ENCODE measurements at places on chromosomes 5 and 9.

DNA sequence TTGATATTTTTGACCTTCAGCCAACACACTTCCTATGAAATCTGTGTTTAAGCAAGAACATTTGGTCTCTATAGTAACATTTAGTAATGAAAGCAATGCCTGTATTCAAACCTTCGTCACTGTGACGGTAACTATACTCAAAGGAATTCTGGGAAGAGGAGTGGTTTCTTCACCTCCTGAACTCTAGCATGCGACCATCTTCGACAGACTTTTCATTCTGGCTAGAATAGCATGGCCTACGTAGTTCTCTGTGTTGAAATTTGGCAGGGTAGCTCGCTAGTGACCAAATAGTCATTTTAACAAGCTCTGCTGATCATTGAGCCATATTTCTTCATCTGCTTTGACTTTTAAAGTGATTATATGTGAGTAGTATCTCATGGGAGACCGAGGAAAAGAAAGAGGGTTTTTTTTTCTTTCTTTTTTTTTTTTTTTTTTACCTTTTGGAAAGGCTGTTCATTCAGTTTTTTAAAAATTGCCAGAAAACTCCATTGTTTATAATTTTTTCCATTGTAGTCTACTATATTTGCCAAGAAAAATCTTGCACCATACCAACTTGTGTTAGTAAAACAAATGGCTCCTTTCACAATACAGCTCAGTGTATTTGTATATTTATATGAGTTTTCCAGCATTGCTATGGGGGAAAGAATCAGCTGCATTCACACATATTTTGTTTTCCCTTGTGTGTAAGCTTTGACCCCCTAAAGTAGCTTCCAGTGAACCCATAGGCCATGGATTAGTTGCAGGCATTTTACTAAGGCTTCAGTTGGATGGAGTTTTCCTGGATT, 166.8 kb downstream of the NNT start:
- DNase-seq: no peak

DNA sequence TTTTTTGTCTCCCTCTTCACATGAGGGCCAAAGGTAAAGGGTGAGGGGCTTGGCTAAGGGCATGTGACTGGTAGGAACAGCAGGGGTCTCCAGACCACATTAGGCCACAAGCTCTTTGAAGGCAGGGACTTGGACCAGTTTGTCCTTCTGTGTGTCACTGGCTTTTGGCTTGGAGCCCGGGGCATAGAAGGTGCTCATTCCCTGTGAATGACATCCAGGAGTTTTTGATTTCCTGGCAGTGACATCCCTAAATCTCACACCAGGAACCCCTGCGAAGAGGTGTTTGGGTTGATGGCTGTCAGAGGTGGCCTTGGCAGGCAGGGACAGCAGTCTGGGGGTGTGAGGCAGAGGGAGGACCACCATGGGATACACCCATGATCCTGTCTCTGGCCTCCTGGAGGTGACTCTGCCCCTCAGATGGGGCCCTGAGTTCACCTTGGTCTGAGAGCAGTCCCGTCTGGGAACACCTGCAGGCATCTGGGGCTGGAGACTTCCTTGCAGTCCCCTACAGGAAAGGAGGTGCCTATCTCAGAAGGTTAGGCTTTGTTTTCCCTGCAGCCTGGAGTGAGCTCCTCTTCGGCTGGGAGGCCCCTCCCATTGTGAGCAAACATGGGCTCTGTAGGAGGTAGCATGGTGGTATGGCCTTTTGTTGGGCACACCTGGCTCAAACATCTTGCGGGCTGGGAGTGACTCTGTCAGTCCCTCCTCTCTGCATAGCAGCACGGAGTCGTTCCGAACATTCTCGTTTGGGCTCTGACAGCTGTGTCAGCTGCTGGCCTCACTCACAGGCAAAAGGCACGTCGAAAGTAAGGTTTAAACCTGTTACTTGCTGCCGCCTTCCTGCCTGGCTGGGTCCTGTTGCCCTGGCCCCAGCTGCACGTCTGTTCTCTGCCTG, 38.6 kb upstream of the PITX1 start:
- peak; percentile 5 for DNase-seq

GRCh38 chr9:107638521-107639310, 149.1 kb upstream of the KLF4 start:
- DNase-seq: peak; percentile 83

DNA sequence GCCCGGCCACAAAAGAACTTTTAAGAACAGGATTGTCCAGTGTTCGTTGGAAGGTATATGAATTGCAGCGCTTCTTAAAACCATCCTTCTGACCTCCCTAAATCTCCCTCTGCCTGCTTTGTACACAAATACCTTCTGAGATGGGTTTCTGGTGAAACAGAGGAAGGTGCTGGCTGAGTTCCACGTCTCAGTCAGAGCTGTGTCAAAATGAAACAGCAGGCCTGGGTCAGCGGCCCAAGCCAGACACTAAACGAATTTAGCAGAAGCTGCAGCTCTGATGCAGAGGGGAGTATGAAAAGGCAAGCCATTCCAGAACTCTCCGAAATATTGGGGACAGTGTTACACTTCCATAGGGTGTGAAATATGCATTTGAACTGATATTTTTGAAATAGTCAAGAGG, 37.8 kb upstream of the CRB2 start:
- no peak for DNase-seq

DNA sequence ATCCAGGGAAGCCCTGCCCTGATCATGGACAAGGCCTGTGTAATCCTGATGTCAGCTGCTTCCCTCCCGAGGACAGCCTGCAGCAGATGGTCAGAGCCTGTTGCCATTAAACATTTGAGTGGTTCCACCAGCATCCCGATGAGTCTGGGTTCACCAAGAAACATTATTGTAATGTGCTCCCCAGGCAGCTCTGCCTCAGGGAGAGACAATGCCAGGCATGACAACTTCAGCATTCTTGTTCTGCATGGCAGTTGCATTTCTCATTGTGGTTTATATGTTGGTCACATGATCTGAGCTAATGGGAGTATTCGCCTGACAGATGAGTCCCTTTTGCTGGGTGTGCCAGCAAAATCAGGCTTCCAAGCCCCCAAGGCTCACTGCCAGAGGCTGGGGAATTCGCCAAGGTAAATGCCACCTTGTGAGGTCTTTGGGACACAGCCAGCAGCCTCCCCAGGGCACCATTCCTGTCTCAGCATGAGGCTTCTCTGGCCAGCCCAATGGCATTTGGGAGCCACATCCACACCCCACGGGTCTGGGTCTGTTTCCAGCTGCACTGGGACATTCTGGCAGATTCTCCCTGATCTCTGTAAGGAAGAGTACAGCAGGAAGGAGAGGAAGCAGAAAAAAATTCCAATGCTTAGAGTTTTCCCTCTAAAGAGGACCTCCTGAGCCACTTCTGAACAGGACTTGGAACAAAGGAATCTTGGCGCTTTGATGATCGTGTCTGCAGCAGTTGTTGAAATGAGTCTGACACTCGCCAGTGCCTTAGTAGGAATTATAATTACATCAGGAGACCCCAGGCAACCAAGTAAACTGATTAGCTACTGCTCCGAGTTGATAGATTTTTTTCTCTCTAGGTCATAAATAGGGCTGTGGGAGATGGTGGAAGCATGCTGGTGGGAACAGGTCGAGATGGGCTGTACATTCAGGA, 18.7 kb downstream of the KCNIP1 start:
- no peak for DNase-seq

DNA sequence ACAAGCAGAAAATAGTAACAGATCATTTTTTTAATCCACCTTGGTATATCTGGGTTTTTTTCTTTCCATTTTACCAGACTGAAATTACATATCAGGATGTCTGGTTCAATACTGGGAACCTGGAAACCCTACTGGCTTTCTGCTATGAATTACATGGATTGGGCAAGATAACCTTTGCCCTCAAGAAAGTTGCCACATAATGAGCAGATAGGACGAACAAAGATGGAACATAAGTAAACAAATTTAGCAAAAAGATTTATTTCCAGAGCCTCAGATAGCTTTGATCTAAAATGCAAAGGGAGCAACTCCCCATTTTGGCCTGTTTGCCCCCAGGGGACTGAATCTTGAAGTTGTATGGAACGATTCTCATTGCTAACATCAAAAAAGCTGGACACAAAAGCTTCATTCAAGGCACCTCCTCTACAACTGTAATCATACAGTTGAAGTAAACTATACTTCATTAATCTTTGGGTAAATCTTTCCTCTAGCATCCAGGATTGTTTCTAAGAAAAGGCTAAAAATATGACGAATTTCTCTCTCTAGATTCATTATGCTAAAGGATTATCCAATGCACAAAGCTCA, 131.6 kb upstream of the PTGER4 start:
- no peak for DNase-seq

GRCh38 chr9:686321-686813, 155.1 kb upstream of the DMRT1 start:
- DNase-seq: no peak

- no peak for DNase-seq
Observed at GRCh38 chr9:123942542-123942941, 12.6 kb upstream of the DENND1A start.

DNA sequence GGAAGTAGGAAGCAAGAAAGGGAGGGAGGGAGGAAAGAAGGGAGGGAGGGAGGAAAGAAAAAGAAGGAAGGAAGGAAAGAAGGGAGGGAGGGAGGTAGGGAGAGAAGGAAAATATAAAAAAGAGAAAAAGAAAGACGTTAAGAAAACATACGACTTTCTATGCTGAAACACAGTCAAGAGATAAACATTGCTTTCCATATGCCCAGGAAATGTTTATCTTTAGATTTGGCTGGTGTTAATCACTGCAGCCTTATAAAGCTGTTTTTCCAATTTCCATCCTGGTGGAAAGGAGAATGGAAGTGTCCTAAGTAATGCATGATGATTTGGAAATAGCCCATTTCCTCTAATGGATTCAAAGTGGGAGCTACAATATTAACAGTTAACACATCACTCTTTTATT, 524.3 kb downstream of the MTRR start:
- no peak for DNase-seq

DNA sequence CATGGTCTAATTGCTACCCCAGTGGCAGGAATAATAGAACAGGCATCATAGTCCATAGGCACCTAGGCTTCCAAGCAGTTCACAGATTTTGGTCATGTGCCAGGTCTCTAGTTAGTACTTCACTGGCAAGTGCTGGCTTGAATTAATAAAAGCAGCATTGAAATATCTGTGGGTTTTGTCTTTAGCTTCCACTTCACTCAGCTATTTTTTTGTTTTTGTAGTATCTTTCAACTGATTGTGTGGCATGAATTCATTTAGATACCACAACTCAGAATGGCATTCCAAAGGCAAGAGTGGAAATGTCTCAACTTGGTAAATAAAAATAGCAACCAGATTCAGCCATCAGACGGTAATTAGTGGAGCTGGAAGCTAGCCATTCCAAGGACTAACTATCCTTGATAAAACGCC, 27.9 kb upstream of the ITGA2 start:
- DNase-seq: no peak

GRCh38 chr9:91746904-91747303, 203.1 kb downstream of the ROR2 start:
- no peak for DNase-seq
